C1 segment of cervical spinal cord (tissue), 14 donors: ENCODE measurements at places on chromosomes 2 and 18.

DNA sequence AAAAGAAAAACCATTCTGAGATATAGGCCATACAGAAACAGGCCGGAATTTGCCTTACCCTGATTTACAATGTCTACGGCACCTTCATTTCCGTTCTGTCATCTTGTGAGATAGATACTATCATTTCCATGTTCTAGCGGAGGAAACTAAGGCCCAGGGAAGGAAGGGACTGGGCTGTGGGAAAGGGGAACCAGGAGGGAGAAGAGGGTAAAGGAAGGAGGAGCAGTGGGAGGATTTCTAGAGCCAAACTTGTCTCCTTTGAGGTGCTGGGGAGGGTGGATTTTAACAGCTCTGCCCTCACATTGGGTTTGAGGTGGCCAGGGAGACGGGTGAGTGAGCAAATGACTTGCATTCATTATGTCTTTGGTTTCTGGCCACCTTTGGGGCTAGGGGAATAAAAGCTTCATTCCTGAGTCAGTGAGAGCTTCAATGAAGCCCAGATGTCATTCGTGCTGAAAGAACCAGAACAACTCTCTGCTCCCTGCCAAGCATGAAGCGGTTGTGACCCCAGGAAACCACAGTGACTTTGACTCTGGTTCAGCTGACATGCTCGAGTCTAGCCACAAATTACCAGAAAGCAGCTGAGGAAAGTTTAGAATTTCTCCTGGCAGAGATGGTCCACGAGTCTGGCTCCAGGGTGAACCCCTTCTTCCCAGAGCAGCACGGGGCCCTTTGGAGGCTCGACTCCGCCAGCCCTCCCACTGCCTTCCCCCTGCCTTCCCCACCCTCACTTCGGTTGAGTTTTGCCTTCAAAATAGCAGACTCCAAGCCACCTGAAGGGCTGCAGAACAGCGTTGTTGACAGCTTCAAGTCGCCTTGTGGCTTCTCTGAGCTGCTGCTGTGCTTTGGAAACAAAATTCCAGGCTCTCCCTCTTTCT is 3.8 kb downstream of the ACTG2 start:
- no peak for DNase-seq

DNA sequence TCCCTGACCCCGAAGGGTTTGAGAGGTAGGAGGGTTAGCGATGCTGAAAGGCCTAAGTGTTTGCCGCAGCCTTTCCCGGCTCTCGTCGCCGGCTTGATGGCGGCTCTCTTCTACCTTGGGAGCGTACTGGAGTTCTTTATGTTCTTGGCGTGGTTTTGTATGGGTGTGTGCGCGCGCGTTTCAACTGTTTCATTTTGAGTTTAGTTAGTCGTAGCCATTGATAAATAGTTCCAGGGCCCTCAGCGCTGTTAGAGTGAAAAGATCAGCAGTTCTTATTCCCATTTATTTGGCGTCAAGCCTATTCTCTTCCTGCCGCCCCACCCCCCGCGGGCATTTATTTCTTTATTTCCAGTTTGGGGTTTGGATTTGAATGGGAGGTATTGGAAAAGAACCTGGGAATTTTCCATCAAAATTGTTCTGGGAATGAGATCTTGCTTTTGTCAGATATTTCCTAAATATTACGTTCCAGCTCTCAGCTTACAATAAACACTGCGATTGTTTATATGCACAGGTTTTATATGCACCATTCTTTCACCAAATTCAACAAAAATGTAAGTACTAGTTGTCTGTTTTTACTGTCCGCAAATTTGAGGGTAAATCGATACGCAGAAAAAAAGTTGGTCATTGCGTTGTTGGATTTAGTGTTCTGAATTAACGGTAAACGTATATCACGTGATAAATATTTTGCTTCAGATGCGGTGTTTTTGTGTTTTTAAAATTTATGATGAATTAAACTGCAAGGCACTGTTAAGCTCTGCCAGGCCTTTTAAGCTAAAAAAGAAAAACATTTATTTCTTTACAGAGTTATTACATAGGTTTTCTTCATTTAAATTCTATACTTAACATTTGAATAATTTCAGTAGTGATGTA is 954 bp downstream of the CCNT2 start:
- peak; percentile 49 for DNase-seq

- DNase-seq, result no peak
Observed at GRCh38 chr2:28748176-28748575, 3.5 kb upstream of the PPP1CB start.

GRCh38 chr2:160269365-160269764 is 69.3 kb upstream of the ITGB6 start:
- no peak for DNase-seq

GRCh38 chr2:54482715-54483114 is 26.6 kb downstream of the SPTBN1 start:
- DNase-seq, result no peak

GRCh38 chr2:177430411-177430810 is 37.8 kb downstream of the AGPS start:
- DNase-seq, result no peak

DNA sequence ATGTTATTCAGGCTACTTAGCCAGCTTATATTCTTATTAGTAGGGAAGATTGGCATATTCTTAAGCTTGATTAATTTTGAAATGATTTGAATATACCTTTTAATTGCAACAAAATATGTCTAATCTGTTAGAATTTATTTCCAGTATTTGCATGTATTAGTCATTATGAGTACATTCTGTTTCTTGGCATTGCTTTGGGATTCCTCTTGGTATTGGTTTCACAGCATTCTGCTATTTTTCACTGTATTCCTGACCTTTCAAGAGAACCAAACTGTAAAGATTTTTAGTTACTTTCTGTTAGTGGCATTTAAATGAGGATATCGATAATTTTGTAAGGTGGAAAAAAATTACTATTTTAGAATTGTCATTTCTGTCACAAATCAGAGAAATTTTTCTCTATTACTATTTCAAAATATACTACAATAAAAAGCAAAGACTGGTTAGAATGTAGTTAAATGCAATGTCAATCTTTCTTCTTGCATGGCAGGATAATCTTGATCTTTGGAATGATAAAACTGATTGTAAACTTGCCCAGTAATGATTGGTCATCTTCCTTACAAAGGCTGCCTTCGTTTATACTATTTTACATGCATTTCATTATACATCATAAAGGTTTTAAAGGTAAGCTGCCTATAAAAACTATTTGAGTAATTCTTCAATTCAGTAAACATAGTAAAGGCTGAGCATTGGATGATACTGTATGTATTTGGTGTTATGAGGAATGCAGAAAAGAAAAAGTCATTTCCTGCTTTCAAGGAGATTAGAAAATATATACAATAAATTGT is 86.1 kb downstream of the SLC4A10 start:
- DNase-seq, result no peak

DNA sequence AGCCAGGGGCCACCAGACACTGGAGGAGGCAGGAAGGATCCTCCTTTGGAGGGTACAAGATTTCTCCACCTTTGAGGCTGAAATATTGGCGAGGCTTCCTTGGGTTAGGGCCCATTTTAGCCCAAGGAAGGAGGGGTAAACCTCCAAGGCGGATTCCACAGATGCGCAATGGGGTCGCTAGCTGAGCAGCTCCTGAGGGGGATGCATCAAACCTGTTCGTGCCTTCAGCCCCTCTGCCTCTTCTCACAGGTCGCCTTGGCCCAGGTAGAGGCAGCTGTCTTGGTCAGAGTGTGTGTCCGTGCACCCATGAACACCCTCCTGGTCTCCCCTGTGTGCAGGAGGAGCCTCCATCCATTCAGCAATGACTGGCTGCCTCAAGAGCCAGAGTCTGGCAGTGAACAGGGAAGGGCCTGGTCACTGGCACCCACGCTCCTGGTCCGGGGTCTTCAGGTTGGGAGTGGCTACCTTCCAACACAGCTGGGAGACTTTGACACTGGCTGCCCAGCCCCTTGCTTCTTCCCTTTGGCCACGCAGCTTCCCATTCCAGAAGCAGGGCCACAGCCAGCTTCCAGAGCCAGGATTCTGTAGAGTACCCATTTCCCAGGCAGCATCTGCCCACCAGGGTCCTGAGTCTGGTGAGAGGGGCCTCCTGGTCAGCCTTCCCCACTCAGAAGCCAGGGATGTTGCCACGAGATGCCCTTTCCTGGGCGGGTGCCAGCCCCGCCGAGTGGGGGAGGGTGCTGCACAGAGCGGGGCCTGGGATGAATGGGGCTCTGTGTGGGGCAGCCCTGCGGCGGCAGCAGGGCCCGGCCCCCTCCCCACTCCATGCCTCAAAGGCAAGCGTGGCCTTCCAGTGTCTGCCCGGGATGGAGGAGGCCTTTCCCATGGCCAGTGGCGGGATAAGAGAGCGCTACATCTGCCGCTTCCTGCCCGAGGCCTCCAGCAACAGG is 95.8 kb upstream of the GPC1 start:
- DNase-seq, result peak; percentile 75

- DNase-seq, result no peak
Observed at GRCh38 chr2:31137211-31138036, 816 bp downstream of the GALNT14 start.

DNA sequence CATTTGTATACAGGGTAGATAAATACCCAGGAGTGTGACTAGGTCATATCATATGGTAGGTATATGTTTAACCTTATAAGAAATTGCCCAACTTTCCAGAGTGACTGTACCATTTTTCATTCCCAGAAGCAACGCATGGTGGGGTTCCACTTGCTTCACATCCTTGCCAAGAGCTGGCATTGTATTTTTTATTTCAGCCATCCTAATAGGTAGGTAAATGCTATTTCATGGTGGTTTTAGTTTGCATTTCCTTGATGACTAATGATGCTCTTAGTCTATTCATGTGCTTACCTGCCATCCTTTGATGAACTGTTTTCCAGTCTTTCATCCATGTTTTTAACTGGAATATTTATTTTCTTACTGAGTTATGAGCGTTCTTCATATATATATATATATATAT is 51.9 kb downstream of the MAP4K3 start:
- DNase-seq, result no peak

- DNase-seq, result no peak
Observed at GRCh38 chr18:7566244-7566566, 911 bp upstream of the PTPRM start.

- no peak for DNase-seq
Observed at GRCh38 chr2:239566162-239566994, 165.6 kb upstream of the HDAC4 start.

- no peak for DNase-seq
Observed at GRCh38 chr2:173058097-173058496, 17.5 kb upstream of the MAP3K20 start.

GRCh38 chr18:28015671-28016070 is 161.3 kb downstream of the CDH2 start:
- DNase-seq, result no peak

- no peak for DNase-seq
Observed at GRCh38 chr18:44916429-44917207, 235.9 kb downstream of the SETBP1 start.

- no peak for DNase-seq
Observed at GRCh38 chr2:39481611-39482010, 44.5 kb upstream of the MAP4K3 start.

DNA sequence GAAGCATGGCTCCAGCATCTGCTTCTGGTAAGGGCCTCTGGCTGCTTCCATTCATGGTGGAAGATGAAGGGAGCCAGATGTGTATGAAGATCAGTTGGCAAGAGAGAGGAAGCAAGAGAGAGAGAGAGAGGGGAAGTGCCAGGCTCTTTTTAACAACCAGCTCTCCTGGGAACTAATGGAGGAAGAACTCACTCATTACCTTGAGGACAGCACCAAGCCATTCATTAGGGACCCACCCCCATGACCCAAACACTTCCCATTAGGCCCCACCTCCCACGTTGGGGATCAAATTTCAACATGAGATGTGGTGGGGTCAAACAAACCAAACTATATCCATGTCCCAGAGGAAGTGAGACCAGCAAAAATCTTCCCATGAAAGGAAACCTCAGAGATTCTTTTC is 124.8 kb upstream of the SIX2 start:
- no peak for DNase-seq

DNA sequence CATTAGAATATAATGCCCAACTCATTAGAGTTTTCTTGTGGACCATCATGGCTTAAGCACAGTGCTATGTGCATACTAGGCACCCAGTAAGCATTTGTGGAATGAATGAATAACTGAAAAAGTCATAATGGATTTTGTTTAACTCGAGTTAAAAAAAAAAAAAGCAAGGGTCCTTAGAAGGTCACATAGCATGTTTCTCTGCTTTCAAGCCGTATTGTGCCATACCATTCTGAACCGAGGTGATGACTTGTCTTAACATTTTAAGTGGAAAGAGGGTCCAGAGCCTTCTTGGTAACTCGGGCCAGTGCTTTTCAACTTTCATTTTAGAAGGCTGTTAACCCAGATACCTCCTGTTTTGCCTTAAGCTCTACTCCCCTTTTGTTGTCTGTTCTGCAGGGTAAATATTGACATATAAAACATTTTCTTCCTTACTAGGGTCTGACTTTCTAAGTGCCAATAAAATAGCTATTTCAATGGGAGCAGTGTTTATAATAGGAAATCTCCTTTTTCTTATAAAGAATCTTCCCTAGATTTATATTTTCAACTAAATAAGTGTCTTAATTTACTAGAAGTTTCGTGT is 787 bp upstream of the ADGRF3 start:
- no peak for DNase-seq

- no peak for DNase-seq
Observed at GRCh38 chr18:32754508-32755263, 18.1 kb downstream of the KLHL14 start.

GRCh38 chr2:71976685-71977084 is 171.0 kb downstream of the CYP26B1 start:
- no peak for DNase-seq

DNA sequence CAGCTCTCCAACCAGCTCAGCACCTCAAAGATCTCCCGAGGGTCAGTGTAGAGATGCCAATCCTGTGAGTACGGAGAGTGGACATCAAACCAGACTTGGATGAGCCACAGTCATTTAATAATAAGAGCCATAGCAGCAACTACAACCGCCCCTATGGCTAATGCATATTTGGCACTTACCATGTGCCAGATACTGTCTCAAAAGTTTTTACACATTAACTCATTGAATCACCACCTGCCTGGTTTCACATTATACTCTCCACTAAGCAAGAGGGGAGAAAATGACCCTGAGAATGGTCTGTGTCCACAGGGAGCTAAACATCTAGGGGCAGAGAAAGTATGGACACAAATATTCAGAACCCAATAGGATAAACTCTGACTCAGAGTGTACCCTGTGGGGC is 2.6 kb downstream of the CNPPD1 start:
- DNase-seq, result no peak

- DNase-seq, result no peak
Observed at GRCh38 chr2:118053681-118054080, 34.6 kb upstream of the INSIG2 start.

- no peak for DNase-seq
Observed at GRCh38 chr2:226295681-226296080, 503.9 kb downstream of the IRS1 start.
